Neuronal stem cell (in vitro differentiated cells): ENCODE measurements at places on chromosomes 16 and 17.

DNA sequence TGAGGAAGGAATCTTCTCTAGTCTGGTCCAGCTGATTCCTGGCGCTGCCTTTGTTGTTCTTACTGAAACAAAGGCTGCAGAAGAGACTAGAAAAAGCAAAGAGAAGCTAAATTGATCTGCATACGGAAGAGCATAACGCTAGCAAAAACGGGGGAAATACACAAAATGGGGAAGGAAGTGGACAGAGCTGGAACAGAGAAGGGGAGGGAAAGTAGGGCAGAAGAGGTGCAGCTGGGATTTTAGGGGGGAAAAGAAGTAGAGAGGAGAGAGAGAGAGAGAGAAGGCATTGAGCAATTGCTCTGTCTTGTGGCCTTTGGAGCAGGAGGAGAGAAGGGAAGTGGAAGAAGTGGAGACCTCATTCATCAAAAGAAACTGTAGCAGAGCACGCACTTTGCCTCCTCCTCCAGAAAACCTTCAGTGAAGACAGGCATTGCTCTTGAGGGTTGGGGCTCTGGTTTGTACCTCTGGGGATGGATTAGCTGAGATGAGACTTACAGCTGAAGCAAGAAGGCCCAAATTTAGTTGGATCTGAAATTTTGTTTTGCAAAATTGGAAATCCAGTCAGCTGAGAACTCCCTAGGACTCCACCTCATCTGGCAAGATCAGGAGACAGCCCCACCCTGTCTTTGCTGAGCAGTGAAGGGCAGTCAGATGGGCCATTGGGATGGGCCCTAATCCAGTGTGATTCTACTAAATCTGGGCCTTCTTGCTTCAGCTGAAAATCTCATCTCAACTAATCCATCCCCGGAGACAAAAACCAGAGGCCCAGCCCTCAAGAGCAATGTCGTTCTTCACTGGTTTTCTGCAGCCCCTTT lies 55.8 kb downstream of the CDRT4 start:
- H3K4me1 ChIP-seq, result peaks cover 9% of the 10 kb centered on the region
- no peak overlapping the region for H3K27ac ChIP-seq
- DNase-seq, result no peak
- no peaks in the 10 kb centered on the region for H3K36me3 ChIP-seq
- H3K4me3 ChIP-seq, result no peak overlapping the region

DNA sequence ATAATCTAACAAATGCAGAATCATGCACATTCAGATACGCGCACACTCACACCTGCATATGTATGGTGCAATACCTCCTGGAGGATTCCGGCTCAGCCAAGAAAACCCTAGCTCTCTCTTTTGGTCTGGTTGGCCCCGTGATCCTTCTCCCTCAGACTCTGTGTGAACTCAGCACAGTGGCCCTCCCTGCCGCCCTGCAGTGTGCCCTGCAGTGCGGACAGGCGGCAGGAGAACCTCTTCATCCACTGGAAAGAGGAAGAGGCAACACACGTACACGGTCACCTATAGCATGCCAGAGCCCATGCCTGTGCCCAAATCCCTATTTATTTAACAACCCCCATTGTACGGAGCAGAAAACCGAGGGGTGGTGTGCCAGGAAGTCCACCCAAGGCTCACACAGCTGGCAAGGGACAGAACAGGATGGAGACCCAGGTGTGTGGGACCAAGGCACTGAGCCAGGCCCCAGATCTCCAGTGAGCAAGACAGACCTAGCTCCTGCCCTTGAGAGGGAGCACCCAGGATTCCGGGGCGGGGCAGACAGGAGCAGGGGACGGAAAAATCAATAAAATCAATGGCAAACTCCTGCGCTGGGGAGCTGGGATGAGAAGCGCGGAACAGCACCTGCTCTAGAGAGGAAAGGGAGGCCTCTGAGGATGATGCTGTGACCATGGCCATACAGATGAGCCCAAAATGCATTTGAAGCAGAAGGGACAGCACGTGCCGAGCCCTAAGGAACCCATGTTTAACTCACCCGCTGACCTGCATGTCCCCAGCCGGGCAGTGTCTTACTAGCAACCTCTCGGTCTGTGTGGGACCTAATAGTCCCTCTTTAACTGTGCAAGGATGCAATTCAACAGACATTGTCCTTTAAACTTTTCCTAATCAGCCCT lies 54.7 kb upstream of the CIBAR2 start:
- no peaks in the 10 kb centered on the region for H3K36me3 ChIP-seq
- no peak overlapping the region for H3K4me3 ChIP-seq
- peaks cover 41% of the 10 kb centered on the region for H3K27me3 ChIP-seq
- no peak overlapping the region for H3K27ac ChIP-seq

DNA sequence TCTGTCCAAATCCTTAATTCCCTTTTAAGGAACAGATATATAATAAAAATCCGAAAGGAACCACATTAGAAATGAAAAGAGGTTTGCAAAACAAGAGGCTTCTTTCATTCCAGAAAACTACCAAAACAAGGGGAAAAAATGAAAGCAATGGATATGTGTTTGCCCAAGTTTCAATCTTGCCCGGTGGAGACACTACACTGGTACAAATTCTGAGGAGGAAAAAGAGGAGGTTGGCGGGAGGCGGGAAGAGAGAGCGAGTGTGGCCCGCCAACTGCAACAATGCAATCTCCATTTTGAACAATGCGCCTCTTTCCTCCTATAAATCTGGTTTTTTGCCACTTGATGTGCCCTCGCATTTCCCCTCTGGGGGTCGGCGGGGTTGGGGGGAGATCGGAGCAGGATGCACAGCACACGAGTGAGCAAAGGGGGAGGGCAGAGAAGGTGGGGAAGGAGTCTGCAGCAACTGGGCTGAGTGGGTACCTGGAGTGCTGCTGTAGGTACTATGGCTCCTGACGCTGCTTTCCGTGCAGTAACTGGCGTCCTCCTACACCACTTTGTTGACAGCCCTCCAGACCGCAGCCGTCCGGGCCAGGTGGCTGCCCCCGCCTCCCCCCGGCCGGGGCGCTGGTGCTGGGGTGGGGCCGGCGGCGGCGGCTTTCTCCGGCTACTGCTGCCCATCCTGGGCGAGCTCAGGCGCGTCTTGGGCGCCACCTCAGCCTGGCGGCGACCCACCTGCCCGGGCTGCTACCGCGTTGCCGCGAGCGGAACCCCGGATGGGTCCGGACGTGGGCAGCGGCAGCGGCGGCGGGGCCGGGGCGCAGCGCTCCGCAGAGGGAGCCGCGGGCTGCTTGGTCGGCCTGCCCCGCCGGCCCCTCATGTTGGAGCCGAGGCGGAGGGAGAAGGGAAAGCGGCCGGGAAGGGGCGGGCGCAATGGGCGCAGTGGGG lies 93.8 kb upstream of the PLEKHM1 start:
- H3K27ac ChIP-seq, result peak overlapping the region; percentile 84
- peak; percentile 68 for DNase-seq
- H3K27me3 ChIP-seq, result no peaks in the 10 kb centered on the region
- H3K36me3 ChIP-seq, result peaks cover 33% of the 10 kb centered on the region
- H3K4me3 ChIP-seq, result peak overlapping the region; percentile 93

- H3K36me3 ChIP-seq, result peaks cover 5% of the 10 kb centered on the region
- H3K4me1 ChIP-seq, result no peaks in the 10 kb centered on the region
- no peak overlapping the region for H3K4me3 ChIP-seq
- no peak for DNase-seq
These were observed 118.1 kb downstream of the STXBP4 start for GRCh38 chr17:55086635-55087058.

DNA sequence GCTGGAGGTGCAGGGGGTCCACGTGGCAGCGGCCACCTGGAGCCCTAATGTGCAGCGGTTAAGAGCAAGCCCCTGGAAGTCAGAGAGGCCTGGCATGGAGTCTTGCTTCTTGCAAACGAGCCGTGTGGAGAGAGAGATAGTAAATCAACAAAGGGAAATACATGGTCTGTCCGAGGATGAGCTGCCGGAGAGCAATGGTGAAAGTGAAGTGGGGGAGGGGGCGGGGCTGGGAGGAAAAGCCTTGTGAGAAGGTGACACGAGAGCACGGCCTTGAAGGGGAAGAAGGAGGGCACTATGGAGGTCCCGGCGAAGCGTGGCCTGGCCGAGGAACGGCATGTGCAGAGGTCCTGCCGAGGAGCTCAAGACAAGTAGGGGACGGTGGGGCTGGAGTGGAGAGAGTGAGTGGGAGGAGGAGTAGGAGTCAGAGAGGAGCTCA lies 6.0 kb upstream of the SERPINF1 start:
- H3K4me3 ChIP-seq, result no peak overlapping the region
- no peaks in the 10 kb centered on the region for H3K27me3 ChIP-seq
- no peak overlapping the region for H3K27ac ChIP-seq
- DNase-seq, result no peak
- H3K36me3 ChIP-seq, result no peaks in the 10 kb centered on the region
- H3K4me1 ChIP-seq, result peaks cover 3% of the 10 kb centered on the region

DNA sequence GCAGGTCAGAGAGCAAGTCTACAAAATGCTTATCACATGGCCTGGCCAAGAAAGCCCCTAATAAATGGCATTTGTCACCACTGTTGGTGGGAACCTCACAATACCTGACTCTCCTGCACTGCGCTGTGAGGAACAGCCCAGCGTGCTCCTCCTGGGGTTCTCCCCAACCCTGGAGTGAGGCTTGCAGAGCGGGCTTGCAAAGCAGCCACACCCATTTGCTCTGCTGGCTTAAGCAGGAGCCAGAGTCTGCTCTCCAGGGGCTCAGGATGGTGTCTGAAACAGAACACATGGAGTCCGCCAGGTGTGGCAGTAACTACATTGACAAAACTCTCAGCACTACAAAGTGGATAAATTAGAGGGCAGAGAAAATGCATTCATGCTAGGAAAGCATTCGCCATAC lies 331.0 kb upstream of the CCL2 start:
- H3K4me1 ChIP-seq, result no peaks in the 10 kb centered on the region
- no peaks in the 10 kb centered on the region for H3K36me3 ChIP-seq
- DNase-seq, result no peak
- no peak overlapping the region for H3K27ac ChIP-seq
